ENCODE measurements at places on chromosomes 4 and X. TPM values are rescaled to one million over a fixed set of nuclear protein-coding genes. Genes with fewer than 3 reads are reported as not detected.

Gene SAGE1
- not detected for total RNA-seq

Gene TRPC3
- 3.1 TPM for total RNA-seq

Gene BMPR1B
- total RNA-seq = 4.5 TPM

Gene PABPC4L
- 8.2 TPM for total RNA-seq

Gene ERAS
- total RNA-seq = not detected

DNA sequence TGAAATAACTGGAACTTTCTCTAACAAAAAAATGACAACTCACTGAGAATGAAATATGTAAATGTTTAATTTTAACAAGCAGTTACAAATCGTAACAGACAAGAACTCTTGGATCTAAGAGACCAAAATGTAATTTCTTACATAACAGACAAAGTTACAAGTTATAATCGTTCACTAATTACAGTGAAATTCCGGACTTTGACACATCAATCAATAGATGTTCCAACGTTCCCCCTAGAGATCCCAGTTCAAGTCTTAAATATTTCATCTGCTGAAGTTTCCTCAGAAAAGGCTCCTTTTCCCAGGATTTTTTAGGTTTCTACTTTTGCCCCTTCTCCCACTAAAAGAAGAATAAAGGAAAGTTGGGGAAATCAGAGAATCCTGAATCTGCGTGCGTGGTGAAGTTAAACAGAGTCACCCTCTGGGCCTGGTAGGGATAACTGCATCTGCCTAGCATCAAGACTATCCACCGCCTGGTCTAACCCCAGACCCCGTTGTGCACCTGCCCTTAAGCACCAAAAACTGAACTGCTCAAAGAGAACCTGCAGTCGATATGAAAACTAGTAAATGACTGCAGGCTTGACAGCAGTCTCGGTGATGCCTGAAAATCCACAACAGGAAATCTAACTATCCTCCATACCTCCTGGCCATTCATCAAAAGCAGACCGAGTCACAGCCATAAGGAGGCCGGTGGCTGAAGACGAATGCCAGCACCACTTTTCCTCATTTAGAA lies 2.3 kb downstream of the IRF2 start:
- no peak for DNase-seq

GRCh38 chrX:109958266-109958665 lies 44.6 kb upstream of the TMEM164 start:
- no peak for DNase-seq

Gene F11
- total RNA-seq = not detected

Gene SSX1
- not detected for total RNA-seq

- DNase-seq = no peak
These were observed 155.5 kb downstream of the INPP4B start for GRCh38 chr4:142690406-142691163.

- DNase-seq = no peak
These were observed 633.3 kb downstream of the ANKRD50 start for GRCh38 chr4:124079174-124079780.

DNA sequence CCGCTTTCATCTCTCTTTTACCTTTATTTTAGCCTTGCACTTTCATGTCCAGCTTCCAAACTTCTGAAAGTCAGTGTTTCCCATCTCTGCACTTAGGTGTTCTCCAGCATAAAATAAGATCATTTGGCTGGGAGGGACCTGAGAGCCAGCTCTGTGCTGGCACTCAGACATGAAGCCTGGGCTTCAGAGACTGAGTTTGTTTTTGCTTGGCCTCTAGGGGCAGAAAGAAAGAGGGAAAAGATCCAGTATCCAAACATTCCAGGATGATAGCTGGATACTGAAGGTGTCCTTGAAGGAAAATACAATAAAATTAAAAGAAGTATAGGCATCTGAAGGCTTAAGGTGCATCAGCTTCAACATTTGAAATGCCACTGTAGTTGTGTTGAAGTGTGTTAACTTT lies 202.4 kb upstream of the ZIC3 start:
- DNase-seq = no peak

DNA sequence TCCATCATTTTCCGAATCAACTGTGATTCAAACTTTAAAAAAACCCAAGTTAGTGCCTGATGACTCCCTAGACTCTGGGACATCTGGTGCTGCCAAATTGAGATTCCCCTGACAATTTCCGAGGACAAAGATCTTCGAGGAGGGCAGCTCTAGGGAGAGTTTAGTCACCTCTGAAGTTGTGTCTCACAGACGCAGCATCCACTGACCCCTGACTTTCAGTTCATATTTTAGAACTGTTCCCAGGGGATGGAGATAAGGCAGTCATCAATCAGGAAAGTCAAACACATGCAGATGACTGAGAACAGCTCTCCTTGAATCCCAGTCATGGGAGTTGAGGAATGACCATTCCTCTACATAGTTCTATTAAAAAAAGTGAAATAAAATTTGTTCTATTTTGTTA lies 643.9 kb downstream of the TRIML1 start:
- no peak for DNase-seq

Gene AFF2
- total RNA-seq = 5.9 TPM

- no peak for DNase-seq
These were observed 402.3 kb downstream of the RAB28 start for GRCh38 chr4:13081830-13082229.

- no peak for DNase-seq
These were observed 45.4 kb downstream of the EDNRA start for GRCh38 chr4:147526272-147526654.

Gene BMP15
- not detected for total RNA-seq

Gene THAP9
- total RNA-seq = 10.9 TPM

DNA sequence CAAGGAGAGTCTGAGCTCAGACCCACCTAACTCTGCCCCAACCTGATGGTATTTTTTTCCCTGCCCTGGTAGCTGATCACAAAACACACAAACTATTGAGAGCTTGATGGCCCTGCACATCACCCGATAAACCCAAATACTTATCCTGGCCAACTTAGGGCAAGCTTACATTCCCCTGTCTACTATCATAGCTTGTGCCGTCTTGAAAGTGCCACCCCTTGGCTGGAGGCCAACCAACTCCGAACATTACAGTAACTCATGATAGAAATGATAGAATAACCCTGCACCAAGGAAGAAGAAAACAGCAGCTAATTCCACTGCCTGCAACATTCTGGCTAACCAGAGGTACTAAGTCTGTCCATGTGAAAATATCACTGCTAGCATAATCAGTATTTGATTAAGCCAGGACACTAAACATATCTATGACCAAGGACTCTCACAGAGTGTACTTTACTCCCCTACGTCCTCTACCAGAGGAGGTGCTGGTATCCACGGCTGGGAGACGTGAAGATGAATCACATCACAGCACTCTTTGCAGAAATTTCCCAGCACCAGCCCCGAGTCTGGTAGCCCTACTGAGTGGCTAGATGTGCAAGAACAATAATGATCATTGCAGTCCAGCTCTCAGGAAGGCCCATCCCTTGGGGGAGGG lies 8.9 kb downstream of the STBD1 start:
- DNase-seq = no peak

Gene ANXA10
- not detected for total RNA-seq

Data from skin of body (tissue), 3 donors.